ENCODE measurements at places on chromosomes 12 and 14.
A peak's percentile ranks its signal among the peaks of the same experiment; 100 is the strongest.

DNA sequence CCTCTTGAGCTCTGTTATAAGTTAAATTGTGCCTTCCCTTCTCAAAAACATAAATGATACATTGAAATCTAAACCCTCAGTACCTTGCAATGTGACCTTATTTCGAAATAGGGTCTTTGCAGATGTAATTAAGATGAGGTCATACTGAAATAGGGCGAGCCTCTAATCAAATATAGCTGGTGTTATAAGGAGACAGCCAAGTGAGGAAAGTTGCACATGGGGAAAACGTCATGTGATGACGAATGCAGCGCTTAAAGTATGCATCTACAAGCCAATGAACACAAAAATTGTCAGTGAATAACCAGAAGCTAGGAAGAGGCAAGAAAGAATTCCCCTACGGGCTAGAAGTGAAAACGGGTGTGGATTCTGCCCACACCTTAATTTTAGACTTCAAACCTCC is 305.2 kb upstream of the FOXG1 start:
- DNase-seq = no peak

GRCh38 chr12:108394196-108394595 is 55.1 kb upstream of the CMKLR1 start:
- DNase-seq = no peak

DNA sequence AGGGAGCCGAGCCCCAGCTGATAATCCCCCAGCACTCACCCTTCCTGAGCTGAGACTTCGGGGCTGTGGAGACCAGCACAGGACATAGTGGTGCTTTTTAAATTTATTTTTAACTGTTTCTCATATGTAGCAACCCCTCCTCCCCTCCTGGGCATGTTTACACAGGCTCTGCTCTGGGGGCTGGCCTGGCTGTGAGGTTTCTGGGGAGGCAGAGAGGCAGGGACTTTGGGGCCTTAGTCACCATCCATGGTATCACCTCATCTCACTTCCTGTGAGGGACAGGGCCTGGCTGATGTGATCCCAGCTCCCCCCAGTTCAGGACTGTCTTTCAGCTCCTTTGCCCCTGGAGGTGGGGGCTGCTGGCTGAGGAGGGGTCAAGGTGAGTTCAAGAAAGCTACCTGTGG is 20.4 kb downstream of the VASH1 start:
- no peak for DNase-seq

DNA sequence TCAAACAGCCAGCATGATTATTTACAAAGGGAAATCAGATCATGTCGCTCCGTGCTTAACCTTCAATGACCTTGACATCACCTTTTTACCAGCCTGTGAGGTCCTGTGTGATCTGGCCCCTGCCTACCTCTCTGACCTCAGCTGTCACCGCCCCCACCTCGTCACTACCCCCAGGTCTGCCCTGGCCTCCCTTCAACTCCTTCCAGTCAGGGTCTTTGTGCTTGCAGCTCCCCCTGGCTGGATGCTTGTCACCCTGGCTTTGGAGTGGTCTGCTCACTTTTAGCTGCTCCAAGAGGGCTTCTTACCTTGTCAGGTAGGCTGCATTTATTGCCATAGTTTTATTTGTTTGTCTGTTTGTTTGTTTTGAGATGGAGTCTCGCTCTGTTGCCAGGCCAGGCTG is 8.2 kb upstream of the MAX start:
- no peak for DNase-seq

DNA sequence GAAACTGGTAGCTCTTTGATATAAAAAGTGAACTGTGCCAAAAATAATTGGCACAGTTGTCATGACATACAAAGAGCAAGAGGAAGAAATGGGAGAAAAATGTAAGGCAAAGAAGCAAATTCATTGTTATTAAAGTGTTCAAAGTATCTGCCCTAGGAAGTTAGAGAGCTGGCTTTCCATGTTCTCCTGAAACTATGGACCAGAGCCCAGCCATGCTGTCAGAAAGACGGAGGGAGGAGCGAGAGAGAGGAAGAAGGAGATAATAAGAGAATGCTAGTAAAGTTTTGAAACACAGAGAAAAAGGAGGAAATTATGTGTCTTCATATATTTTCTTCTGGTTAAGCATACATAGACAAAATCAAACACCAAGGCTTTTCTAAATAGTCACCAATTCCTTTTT is 78.1 kb upstream of the PELI2 start:
- no peak for DNase-seq

- DNase-seq = no peak
These were observed 76.1 kb downstream of the EPS8 start for GRCh38 chr12:15712823-15713660.

- no peak for DNase-seq
These were observed 46.5 kb upstream of the PRIMA1 start for GRCh38 chr14:93834699-93835371.

GRCh38 chr12:68139001-68139400 is 20.5 kb downstream of the IFNG start:
- no peak for DNase-seq

GRCh38 chr14:63452796-63453195 is 90.4 kb downstream of the PPP2R5E start:
- DNase-seq = no peak

DNA sequence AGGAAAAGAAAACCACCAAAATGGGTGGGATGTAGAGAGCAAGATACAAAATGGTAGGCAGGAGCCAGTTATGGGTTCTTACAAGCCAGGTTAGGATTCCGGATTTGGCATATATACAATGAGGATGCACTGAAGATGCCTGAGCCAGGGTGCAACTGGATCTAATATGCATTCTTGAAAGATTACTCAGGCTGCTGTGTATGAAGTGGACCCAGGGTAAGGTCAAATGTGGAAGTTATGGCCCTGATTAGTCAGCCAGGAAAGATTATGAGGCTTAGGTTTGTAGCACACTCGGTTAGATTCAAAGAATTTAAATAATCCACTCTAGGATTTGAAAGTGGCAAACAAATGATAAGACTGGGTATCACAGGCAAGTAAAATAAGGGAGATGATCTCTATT is 1750.7 kb upstream of the FLRT2 start:
- DNase-seq = no peak

DNA sequence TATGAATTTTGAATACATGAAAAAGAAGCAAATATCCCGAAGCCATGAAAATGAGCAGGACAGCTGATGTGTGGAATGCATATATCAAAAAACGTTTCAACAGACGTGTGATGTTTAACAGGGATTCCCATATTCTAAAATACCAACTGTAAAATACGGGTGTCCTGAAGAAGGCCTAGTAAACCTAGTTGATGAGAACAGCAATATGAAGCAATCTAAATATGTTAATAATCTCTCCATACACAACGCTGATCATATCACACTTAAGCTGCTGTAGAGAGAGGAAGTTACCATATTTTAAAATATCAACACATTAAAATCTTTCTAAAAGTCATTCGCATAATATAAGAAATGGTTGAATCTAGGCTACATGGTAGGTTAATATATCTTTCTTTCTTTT is 317.5 kb downstream of the PPFIA2 start:
- no peak for DNase-seq

GRCh38 chr12:12983420-12984035 is 16.5 kb downstream of the HEBP1 start:
- DNase-seq = peak; percentile 76

- DNase-seq = peak; percentile 89
These were observed 282.8 kb downstream of the PAWR start for GRCh38 chr12:79407671-79408622.

- no peak for DNase-seq
These were observed 149.5 kb downstream of the STXBP6 start for GRCh38 chr14:24900269-24901100.

DNA sequence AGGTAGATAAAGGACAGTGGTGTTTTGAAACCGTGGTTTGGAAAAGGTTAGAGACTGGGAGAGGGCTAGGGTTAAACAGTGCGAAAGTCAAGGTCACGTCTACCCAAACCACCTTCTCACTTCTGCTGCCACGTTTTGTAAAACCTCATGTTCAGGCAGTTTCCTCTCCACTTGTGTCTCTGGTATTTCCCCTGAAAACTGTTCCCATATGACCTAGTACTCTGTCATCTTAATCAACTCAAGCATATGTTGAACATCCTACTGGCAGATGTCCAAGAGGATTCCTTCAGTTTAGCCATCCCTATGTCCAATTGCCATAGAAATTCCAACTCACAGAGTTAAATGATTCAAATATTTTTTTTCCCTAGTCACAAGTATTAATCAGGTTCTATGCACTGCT is 17.4 kb downstream of the CLEC4C start:
- no peak for DNase-seq

GRCh38 chr12:42325326-42325652 is 605 bp downstream of the ZCRB1 start:
- no peak for DNase-seq

DNA sequence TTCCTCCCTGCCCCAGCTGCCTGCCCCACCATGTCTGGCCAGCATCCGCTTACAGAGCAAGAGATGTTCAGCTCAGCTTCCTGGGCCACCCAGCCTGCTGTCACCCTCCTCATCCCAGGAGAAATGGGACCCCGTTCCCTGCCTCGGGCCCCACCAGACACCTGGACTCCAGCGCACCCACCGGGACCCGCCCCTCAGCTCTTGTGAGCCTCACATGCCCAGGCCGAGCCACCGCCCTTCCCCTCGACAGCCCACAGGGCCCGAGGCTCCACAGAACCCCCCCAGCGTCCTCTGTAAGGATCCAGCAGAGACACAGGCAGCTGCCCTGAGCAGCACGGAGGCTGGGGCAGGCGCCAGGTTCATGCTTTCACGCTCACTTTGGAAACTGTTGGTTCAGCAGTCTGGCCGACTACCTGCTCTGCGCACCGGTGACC is 18.4 kb upstream of the C14orf180 start:
- DNase-seq = no peak

- peak; percentile 42 for DNase-seq
These were observed 22.8 kb downstream of the GALNT8 start for GRCh38 chr12:4743046-4743445.

DNA sequence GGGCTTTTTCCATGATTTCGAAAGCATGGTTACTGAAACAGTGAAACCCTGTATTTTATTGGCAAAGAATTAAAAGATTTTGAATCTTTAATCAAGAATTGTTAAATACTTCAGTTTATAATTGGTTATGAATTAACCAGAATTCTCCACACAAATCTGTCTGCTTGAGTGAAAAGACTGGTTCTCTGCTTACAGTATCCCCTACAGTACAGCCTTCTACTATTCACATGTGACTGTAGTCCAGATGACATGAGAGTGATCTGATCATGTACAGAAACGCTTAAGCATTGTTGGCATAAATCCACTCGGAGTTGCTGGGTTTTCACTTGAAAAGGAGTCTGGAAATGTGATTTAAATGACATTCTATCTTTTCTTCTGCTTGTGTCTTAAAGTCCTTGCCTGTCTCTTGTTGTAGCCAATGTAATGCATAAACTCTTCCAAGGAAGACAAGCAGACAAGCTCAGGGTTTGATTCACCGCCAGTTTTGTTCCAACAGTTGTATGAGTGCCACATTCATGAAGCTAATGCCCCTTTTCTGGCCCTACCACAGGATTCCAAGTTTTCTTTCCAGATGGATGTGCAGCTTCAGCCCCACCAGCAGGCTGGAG is 222.0 kb upstream of the LRIG3 start:
- DNase-seq = no peak
